ENCODE measurements at places on chromosomes 2 and 18. TPM values are rescaled to one million over a fixed set of nuclear protein-coding genes. Genes with fewer than 3 reads are reported as not detected.

GRCh38 chr2:48771241-48772014, 15.9 kb upstream of the LHCGR start:
- H3K4me1 ChIP-seq, result no peaks in the 10 kb centered on the region
- H3K36me3 ChIP-seq, result no peaks in the 10 kb centered on the region
- H3K4me3 ChIP-seq, result no peak overlapping the region
- peaks cover 10% of the 10 kb centered on the region for H3K27me3 ChIP-seq

DNA sequence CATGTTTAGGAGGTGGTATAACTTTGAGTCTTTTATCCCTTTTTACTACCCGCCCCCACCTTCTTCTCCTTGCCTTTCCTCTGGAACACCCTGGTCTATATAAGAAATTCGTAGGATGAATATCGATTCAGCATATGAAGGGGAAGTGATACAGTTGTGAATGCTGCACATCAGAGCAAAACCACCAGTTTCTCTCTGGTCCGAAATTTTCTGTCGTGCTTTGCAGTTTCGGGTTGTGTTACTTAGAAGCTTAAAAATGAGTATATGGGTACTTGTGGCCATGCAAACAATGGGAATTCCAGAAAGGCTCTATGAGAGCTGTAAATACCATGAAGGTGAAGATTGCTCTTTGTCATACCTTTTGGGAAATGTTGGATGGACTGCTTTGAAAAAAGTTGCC, 60.6 kb downstream of the DAW1 start:
- H3K4me1 ChIP-seq, result no peaks in the 10 kb centered on the region
- DNase-seq, result no peak
- no peak overlapping the region for H3K4me3 ChIP-seq
- H3K27ac ChIP-seq, result no peak overlapping the region
- H3K27me3 ChIP-seq, result peaks cover 26% of the 10 kb centered on the region

DNA sequence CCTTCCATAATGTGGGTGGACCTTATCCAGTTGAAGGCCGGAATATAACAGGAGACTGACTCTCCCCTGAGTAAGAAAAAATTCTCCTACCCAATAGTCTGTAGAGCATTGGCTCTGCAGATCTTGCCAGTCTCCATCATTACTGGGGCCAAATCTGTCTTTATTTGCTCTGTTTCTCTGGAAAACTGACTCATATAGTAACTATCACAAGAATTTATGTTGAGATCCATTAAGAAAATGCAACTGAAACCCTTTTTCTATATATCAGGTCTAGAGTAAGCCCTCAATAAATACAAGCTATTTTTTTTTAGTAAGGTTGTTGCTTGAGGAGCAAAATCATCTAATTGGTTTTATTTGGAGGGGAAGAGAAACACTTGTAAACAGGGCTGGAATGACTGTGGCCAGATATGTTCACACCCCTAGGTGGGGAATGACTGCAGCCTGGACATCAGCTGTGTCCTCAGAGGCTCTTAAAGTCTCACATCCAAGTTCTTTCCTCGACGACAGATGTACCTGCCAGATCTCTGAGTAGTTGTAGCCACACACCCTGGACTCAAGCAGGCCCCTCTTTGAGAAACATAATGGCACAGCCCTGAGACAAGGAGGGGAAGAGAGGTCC, 339.7 kb downstream of the TNS1 start:
- no peaks in the 10 kb centered on the region for H3K27me3 ChIP-seq
- peaks cover 4% of the 10 kb centered on the region for H3K36me3 ChIP-seq
- no peak overlapping the region for H3K4me3 ChIP-seq
- DNase-seq, result no peak
- no peak overlapping the region for H3K27ac ChIP-seq

DNA sequence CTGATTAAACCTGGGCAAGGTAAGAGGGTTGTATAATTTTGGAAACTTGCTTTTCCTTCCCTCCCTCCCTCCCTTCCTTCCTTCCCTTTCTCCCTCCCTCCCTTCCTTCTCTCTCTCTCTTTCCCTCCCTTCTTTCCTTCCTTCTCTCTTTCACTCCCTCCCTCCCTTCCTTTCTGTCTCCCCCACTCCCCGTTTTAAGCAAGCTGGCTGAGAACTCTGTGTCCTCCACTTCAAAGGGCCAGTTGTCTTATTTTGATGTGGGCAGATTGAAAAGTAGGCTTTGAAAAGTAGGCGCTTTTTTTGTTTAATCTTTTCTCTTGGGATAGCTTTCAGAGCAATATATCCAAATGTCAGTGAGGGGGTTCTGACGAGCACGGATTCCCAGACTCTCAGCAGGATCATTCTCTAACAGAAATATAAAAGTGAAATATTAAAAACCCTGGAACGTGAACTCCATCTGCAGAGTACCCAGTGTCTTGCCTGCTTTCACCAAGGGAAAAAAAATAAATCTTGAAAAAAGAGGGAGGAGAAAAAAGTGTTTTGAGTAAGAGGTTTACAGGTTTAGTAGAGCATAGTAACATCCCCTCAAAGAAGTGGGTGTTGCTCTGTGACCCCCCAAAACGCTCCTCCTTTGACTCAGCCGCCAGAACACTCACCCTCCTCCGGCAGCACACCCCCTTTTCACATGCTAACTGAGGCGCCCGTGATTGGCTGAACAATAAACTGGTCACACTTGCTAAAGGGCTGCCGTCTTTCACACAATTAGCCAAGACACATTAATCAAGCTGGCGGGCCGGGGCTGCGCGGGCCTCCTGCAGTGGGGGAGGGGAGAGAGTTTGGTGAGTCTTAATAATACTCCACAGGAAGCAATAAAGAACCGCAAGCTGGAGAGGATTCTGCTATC, 52.2 kb downstream of the CDK15 start:
- H3K4me1 ChIP-seq, result peaks cover 18% of the 10 kb centered on the region
- no peaks in the 10 kb centered on the region for H3K36me3 ChIP-seq
- H3K27ac ChIP-seq, result no peak overlapping the region
- H3K27me3 ChIP-seq, result peaks cover 54% of the 10 kb centered on the region
- no peak for DNase-seq

GRCh38 chr2:95308426-95308990, 11.4 kb downstream of the KCNIP3 start:
- H3K27me3 ChIP-seq, result peaks cover 13% of the 10 kb centered on the region
- H3K27ac ChIP-seq, result no peak overlapping the region
- H3K36me3 ChIP-seq, result no peaks in the 10 kb centered on the region

DNA sequence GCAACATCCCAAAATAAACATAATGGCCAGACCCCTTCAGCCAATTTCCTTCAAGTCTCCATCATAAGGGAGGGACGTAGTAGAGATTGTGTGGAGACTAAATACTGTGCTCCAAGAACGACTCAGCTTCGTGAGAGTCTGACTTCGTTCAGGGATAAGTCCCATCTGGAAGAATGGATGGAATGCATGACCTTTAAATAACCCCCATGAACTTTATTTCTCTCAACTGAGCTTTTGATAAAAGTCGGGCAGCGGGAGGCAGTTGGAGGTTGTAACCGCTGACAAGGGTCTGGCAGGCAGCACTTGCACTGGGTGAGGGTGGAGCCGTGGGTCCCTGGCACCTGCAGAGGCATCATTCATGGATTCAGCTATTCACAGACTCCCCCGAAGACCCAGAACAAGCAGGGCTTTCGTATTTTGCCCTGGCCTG, 115.9 kb downstream of the ZFP36L2 start:
- peaks cover 12% of the 10 kb centered on the region for H3K4me1 ChIP-seq
- no peak overlapping the region for H3K4me3 ChIP-seq
- DNase-seq, result no peak
- H3K27me3 ChIP-seq, result peaks cover 5% of the 10 kb centered on the region
- H3K27ac ChIP-seq, result no peak overlapping the region

DNA sequence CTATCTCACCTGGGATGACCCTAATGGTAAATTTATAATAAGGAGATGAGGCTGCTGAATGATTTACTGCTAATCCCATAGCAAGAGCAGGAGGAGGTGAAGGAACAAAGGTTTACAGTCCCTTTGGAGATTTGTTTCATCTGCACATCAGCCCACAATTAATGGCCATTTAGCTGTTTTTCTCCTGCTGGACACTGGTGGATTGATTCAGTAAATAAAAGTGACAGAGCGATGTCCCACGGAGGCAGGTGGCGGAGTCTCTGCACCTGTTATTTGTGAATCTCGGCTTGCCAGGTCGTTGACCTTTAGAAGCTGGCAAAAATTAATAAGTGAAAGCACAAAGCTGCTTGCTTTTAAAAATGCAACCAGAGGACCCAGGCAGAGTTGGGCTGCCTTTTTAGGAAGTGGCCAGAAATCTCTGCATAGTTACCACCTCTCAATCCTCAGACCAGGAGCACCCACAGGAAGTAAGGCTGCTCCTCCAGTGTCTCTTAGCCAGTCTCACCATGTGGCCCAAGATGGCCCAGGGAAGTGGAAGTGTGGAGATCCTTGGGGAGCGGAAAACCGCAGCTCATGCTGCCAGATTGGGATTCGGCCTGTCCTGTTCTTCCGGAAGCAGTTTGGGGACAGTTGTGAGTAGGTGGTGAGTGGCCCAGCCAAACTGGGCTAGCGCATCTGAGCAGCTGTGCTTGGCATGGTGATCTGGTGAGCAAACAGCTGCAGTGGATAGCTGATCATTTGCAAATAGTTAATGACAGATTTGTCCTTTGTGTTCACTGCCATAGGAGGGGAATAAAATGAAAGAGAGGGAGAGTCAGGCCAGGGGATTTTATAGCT, 1005.7 kb upstream of the PIK3C3 start:
- no peak overlapping the region for H3K27ac ChIP-seq
- no peaks in the 10 kb centered on the region for H3K4me1 ChIP-seq
- H3K4me3 ChIP-seq, result no peak overlapping the region
- DNase-seq, result no peak
- H3K36me3 ChIP-seq, result no peaks in the 10 kb centered on the region
- H3K27me3 ChIP-seq, result no peaks in the 10 kb centered on the region

The RBKS gene
- 8.2 TPM for total RNA-seq

DNA sequence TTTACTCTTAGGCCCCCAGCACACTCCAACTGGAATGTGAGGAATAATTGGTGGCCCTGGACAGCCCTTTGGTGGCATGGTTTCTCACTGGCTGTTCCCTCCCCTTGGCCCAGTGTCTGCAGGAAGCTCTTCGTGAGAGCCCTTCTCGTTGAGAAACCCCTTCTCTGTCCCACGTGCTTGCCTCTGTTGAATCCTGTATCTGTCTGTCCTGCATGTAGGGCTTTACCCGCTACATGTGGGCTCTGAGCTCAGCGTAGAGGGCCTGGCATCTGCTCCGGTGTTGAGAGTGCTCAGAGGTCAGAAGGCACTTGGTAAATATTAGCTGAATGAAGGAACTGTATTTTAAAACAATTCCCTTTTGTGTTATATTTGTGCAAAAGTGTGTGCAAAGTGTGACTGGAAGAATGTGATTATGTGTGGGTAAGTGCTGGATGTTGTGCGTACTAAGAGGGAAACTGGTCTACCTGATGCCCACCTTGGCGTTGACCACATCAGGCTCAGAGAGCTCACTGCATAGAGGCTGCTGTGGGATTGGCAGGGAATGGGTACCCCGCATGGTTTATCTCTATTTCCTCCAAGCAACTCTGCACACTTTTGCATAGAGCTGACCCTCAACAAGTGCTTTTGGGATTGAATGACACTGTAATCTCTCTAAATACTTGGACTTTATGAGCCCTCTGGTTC, 40.0 kb downstream of the RNF144A start:
- H3K4me1 ChIP-seq, result peaks cover 7% of the 10 kb centered on the region
- H3K4me3 ChIP-seq, result no peak overlapping the region
- H3K27ac ChIP-seq, result no peak overlapping the region
- H3K27me3 ChIP-seq, result no peaks in the 10 kb centered on the region
- DNase-seq, result no peak

- no peak for DNase-seq
- H3K4me1 ChIP-seq, result no peaks in the 10 kb centered on the region
- H3K36me3 ChIP-seq, result no peaks in the 10 kb centered on the region
- no peak overlapping the region for H3K27ac ChIP-seq
- H3K27me3 ChIP-seq, result no peaks in the 10 kb centered on the region
- H3K4me3 ChIP-seq, result no peak overlapping the region
Measured at GRCh38 chr2:18611604-18612003, 22.2 kb upstream of the NT5C1B start.

DNA sequence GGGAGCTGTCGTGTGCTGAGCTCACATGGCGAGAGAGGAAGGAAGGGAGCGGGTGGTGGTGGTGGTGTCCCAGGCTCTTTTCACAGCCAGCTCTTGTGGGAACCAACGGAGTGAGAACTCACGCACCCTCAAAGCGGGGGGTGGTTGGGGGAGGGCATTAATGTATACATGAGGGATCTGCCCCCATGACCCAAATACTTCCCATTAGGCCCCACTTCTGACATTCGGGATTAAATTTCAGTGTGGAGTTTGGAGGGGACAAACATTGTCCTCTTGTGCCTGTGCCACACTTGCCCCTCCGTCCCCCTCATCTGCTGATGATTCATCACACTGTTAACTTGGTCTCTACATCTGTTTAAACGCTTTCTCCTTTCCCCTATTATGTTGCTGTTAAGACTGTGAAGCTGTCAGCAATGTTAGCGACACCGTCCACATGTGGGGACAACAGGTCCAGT, 22.5 kb downstream of the INPP4A start:
- DNase-seq, result no peak
- peak overlapping the region; percentile 92 for H3K4me3 ChIP-seq
- no peaks in the 10 kb centered on the region for H3K36me3 ChIP-seq
- H3K27ac ChIP-seq, result peak overlapping the region; percentile 99
- H3K4me1 ChIP-seq, result peaks cover 72% of the 10 kb centered on the region

DNA sequence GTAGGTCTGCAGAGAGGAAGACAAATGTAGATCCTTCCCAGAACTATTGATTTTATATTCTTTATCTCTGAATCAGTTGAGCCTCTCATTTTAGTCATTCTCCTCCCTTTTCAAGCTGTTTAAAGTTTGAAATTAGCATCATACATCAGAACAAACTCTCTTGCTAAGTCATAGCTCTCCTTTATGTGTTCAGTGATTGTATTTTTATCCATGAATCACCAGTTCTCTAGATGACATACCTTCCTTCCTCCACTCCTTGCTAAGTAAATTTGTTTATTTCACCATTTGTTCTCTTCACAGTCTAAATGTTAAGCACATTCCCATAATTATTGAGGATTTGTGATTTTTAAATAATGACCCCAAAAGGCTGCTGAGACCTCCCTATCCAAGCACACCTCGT, 63.5 kb upstream of the RAPGEF4 start:
- H3K4me1 ChIP-seq, result no peaks in the 10 kb centered on the region
- no peak for DNase-seq
- H3K27me3 ChIP-seq, result peaks cover 15% of the 10 kb centered on the region
- H3K4me3 ChIP-seq, result no peak overlapping the region
- H3K36me3 ChIP-seq, result no peaks in the 10 kb centered on the region
- no peak overlapping the region for H3K27ac ChIP-seq

DNA sequence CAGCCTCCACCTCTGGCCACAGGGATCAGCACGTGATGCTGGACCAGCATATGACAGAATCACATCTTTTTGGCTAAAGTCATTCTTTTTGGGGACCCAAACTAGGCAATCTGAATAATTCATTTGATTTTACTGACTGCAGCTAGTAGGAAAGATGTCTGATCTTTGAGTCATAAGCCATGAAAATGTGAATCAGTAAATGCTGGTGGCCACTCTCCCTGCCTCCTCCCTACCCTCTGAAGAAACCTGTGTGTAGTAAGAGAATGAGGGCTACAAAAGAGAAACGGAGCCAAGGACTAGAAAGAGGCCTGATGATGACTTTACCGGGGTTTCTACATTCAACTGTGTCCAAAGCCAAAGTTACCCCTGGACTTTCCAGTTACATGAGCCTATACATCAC, 10.1 kb upstream of the LRPPRC start:
- peaks cover 8% of the 10 kb centered on the region for H3K4me1 ChIP-seq
- peak overlapping the region; percentile 35 for H3K27ac ChIP-seq
- no peak for DNase-seq
- H3K27me3 ChIP-seq, result peaks cover 24% of the 10 kb centered on the region
- no peaks in the 10 kb centered on the region for H3K36me3 ChIP-seq

The ALPP gene
- 0.45 TPM for total RNA-seq

The LRP1B gene
- total RNA-seq, result not detected

All from T-helper 17 cell (primary cell).